ENCODE measurements at places on chromosomes 5 and 9.

DNA sequence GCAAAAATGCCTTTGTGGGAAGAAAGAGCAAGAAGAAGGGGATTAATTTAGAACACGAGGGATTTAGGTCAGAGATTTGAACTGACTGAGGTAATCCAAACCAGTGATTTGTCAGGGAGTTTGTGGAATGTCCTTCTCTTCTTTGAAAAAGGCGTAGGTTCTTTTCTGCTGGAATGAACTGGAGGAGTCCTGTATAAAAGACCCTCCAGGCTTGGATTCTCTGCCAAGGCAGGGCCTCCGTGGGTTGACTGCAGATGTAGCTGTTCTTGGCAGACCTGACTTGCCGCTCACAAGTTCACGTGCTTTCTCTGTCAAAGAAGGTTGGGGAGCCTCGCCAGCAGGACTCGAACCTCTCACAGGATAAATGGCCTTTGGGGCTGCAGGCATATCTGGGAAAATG, 62.8 kb upstream of the STC2 start:
- DNase-seq: no peak

GRCh38 chr5:162502780-162503179, 435.2 kb downstream of the GABRG2 start:
- DNase-seq: no peak

GRCh38 chr9:128945798-128946501, 1.5 kb downstream of the DOLK start:
- DNase-seq: no peak

GRCh38 chr9:15867988-15868387, 315.1 kb downstream of the CCDC171 start:
- DNase-seq: no peak

DNA sequence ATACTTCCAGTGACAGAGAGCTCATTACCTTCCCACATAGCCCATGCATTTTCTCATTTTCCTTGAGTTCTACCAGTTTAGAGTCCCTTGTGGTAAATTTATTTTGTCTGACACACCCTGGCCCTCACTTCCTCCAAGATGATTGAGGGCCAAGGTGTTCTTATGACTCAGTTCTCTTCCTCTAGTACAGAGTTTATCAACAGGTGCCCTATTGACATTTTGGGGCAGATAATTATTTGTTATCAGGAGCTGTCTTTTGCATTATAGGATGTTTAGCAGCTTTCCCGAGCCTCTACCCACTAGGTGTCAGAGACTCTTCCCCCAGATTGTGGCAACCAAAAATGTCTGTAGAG, 7.1 kb downstream of the SLC36A3 start:
- no peak for DNase-seq

DNA sequence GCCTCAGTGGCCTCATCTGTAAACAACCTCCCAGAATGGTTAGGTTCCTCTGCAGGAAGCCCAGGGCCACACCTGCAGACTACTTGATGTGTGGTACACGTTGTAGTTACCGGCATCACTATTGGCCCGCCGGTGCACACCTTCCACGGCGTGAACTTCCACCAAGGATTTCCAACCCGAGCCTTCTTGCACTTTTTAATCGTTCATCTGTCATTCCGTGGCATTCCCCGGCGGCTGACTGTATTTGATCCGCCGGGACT, 5.3 kb upstream of the TRIM41 start:
- no peak for DNase-seq

GRCh38 chr5:163695830-163696578, 190.6 kb downstream of the MAT2B start:
- DNase-seq: peak; percentile 78

DNA sequence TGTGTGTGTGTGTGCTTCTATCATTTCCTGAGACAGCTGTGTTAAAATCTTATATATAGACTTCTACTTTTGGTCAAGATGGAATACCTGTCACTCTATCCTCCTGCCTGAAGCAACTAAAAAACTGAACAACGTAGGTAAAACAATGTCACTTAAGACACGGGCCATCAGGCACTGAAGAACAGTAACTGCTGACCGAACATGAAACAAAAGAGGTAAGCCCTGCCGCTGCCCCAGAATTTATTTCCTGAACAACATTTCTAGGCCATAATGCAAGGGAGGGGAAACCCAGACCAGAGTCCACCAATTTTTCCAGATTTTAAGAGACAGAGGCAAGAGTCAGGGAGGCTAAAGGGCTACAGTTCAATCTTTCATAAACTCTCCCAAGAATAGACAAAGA, 156.0 kb downstream of the CDC42SE2 start:
- no peak for DNase-seq

DNA sequence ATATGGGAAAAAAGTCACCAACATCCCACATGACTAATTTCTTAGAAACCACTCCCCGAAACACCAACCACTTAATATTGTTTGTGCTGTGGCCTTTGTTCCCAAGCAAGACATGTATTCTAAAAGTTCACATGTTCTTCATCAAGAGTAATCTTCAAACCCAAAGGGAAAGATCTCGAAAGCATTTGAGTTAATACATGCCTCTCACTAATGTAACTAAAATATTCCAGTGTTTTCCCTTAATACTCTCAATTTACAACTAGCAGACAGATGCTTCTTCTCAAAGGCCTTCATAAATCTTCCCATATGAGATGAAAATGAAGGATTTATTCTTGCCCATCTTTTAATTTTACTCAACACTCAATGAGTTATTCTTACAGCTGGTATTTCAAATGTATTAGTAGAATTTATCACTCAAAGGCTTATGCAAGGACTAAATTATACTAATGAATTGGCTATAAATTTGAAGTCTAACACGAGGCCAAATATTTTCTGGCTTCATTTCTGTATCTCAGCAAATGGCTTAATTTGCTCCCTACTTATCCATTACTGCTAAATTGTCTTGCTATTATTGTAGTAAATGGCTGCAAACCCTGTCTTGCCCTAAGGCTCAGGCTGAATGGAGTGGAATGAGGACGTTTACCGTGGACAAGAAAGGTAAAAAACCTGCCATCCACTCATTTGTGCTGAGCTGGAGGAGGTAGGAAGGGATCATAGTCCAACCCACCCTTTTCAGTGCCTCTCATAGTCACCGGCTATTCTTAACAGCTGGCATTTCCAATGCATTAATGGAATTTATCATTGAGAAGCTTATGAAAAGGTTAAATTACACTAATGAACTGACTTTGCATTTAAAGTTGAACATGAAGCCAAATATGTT, 474.4 kb downstream of the RASEF start:
- no peak for DNase-seq

GRCh38 chr9:133119103-133119845, 1.8 kb downstream of the RALGDS start:
- DNase-seq: no peak

- peak; percentile 71 for DNase-seq
Measured at GRCh38 chr9:133356391-133357091, at the start of the genes SURF1 and SURF2. Gene SURF1, minus strand, starts transcription at chr9:133356487. Its CDS starts 34 bp downstream, at chr9:133356453. Gene SURF2, plus strand, starts transcription at chr9:133356550. Its CDS starts 43 bp downstream, at chr9:133356593.

DNA sequence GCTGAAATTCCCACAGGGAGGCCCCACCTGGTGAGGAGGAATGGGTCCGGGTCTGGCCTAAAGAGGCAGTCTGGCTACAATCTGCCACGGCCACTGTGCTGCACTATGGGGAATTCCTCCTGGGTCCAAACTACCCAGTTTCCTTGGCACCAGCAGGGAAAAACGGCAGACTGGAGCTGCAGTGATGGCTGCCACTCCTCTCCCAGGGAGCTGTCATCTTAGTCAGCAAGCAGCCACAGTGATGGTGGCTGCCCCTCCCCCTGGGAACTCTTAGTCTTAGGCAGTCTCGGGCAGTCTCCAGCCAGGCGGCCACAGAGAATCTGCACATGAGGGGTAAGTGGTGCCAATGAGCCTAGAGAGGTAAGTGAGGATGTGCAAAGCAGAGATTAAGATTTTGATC, 205.8 kb downstream of the TMEM38B start:
- DNase-seq: no peak

DNA sequence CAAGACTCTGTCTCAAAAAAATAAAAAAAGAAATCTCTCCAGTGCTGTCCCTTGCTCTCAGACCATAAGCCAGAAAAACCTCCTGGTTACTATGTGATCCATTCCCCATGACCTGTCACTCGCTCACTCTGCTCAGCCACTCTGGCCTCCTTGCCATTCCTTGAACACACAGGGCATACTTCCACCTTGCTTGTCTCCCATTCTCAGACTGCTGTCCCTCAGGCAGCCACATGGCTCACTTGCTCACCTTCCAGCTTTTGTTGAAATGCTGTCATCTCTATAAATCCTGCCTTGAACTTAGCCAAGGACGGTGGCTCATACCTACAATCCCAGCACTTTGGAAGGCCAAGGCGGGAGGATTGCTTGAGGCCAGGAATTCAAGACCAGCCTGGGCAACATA, 82.9 kb downstream of the UGCG start:
- DNase-seq: no peak

GRCh38 chr5:6745706-6746222, 32.5 kb downstream of the TENT4A start:
- DNase-seq: peak; percentile 45

DNA sequence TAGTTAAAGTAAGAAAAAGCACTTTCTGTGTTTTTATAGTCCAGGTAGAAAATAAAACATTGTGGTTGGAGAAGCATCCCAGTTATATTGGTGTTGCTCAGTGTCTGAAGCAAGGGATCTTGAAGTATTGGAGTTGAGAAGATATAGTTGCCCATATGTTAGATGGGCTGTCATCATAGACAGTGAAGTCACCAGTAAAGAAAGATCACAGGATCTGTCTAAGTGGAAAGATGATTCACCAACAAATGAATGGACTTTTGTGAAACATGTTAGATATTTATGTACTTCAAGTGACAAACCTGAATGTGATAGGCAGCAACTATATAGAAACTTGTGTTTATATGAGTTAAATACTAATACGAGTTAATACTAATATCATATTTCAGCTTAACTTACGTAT, 11.7 kb downstream of the OGN start:
- no peak for DNase-seq

DNA sequence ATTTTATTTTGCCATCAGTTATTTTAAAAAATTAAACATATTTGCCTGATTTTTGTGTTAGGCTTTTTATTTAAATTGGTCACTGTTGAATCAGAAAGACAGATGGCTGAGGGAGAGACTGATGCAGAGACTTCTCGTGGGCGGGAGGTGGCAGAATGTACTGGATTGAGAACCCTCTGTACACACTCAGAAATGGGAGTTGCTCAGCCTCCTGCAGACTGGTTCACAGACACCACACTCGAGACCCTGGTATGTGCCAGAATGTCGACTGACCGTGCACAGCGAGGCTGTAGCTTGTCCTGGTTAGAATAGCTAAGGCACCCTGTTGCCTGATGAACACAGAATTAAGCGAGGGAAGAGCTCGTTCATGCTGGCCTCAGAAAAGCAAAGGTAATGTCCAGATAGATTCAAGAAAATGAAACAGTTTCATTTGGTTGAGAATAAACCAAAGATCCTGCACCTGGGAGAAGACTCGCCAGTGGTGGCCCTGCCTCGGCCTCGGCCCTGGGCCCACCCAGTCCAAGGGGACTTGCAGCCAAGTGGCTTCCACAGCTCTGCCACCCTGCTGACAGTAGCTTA, 71.3 kb upstream of the OTULINL start:
- DNase-seq: no peak

DNA sequence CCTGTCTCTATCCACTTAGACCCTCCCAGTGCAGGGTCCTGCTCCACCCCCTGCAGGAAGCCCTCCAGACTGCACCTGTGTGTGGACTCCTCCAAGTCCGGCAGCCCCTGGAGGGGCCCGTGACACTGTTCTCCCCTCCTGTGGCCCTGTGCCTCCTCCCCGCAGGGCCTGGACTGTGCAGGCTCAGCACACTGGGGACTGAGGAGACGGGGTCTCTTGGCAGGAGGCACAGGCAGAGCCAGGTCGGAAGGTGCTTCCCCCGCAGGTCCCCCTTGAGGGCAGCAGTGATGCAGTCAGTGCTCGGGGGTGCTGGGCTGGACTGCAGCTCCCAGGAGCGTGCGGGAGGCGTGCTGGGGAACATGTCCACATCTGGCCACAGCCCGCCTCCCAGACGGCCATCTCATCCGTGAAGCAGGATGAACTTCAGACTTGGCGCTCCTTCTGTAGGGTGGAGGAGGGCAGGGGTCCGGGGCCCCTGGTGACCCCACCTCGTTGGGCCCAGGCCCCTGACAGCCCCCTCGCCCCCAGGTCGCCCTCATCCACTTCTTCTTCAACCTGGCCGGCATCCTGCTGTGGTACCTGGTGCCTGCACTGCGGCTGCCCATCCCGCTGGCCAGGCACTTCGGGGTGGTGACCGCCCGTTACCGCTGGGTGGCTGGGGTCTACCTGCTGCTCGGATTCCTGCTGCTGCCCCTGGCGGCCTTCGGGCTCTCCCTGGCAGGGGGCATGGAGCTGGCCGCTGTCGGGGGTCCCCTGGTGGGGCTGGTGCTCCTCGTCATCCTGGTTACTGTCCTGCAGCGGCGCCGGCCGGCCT, 4.9 kb downstream of the SLC34A3 start:
- DNase-seq: no peak

DNA sequence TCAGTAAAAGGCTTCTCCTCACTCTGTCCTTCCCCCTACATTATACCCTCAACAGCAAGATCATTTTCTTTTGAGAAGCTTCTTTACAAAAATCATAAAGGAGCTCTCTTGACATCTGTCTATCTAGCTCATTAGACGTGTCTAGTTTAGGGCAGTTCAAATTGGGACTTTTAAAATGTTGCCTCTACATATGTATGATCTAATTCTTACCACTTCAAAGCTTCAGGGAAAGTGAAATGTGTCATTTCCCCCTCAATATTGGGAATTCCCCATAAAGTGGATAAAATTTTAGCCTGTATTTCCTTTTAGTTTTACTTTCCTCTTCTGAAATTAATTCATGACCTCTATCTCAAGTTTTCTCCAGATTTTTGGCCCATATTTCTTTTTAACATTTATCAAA, 323.7 kb downstream of the ARRDC3 start:
- no peak for DNase-seq

DNA sequence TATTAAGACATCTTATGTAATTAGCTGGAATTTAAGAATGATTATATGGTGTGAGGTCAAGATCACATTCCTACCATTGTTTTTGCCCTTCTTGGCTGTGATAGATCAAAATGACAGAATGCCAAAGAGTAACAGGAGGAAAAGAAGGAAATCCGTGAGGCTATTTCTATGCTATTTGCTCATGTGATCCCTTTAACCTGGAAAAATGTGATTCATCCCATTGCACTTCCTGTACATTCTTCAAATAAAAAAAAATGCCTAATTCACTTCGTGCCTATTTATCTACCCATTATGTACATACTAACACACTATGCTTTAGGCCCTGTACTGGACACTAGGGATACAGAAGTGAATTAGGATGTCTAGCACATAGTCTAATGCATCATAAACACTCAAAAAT, 154.1 kb upstream of the PAPPA start:
- DNase-seq: peak; percentile 32

DNA sequence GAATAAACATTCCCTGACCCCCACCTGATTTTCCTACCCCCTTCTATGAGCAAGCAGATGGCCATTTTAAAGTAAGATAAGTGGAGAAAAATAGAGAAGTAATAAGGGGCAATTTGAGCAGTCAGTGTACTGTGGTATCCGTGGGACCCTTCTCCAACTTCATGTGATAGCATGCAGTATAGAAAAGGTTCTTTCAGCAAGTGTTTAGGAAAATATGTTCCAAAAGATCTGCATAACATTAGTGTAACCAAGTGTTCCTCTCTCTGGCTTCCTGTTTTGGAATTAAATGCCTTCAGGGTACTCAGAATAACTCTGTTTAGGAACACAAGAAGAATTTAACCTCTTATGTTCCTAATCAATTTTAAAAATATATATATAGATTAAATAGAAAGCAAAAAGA, 134.9 kb downstream of the ATG10 start:
- DNase-seq: no peak

All from HFFc6 (cell line).